Dorsolateral prefrontal cortex (tissue), 122 donors: ENCODE measurements at places on chromosomes 6 and 20.

DNA sequence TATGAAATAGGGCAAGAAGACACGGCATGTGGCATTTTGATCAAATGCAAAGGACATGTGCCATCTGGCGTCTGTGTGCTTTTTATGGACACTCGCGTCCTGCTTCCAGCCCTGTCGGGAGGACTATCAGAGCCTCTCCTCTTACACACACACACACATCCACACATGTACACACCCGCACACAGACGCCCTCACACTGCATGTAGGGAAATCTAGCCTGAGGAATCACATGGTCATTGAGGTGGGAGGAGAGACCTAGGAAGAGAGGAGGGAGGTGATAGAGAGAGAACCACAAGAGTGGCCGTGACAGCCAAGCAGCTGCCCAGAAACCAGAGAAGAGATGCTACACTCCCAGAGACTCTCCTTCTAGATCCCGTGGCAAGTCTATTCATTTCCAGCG lies 105.9 kb upstream of the CDYL start:
- peak; percentile 46 for DNase-seq

GRCh38 chr6:25504661-25505060 lies 147.4 kb upstream of the SCGN start:
- no peak for DNase-seq

- no peak for DNase-seq
Measured at GRCh38 chr6:56579155-56579851, 63.4 kb downstream of the DST start.

DNA sequence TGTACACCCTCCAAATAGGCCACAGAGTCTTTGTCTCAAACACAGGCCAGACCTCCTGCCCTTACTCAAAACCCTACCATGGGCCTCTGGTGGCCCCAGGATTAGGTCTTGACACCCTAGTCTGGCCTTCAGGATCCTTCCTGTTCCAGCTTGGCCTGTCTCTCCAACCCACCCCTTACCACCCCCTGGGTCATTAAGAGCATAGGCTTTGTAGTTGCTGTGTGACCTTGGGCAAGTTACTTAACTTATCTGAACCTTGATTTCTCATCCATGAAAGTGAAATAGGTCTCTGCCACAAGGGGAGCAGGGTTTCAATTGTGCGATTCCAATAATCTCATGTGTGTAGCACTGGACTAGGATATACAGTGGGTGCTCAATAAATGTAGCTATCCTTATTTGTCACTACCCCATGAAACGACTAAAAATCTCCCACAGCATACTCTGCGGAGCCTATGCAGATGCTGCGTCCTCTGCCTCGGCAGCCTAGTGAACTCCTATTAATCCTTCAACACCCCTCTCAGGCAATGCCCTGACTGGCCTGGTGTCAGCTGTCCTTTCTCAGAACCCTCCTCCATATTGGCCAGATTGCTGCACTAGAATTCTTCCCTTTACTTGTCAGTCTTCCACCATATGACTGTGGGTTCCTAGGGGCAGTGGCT lies 39.7 kb upstream of the NOL4L start:
- DNase-seq: no peak

GRCh38 chr6:43737272-43738081 lies 32.5 kb upstream of the VEGFA start:
- no peak for DNase-seq

- DNase-seq: no peak
Measured at GRCh38 chr6:149859938-149860337, 4.2 kb downstream of the LRP11 start.

- DNase-seq: no peak
Measured at GRCh38 chr20:63011798-63012197, 5.0 kb upstream of the BHLHE23 start.

- no peak for DNase-seq
Measured at GRCh38 chr6:112939563-112939962, 592.4 kb downstream of the RFPL4B start.

DNA sequence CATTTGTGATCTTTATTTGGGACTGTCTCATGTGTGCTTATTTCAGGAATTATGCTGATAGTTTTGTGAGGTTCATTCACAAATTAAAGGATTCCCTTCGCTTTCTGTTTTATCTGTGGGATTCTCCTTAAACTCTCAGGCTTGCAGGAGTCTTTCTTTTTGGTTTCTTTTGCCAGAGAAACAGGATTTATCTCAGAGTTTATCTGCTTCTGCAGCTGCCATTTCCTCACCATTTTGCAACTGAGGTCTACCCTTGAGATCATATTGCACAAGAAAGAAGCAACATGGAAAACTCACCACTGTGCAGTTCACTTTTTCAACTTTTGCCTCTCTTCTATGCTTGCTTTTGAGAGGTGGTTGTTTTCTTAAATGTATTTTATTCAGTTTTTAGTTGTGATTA lies 201.0 kb downstream of the PRL start:
- no peak for DNase-seq

- no peak for DNase-seq
Measured at GRCh38 chr20:21156266-21156665, 30.4 kb downstream of the KIZ start.

GRCh38 chr20:5095931-5096330 lies 23.8 kb downstream of the PCNA start:
- DNase-seq: no peak

DNA sequence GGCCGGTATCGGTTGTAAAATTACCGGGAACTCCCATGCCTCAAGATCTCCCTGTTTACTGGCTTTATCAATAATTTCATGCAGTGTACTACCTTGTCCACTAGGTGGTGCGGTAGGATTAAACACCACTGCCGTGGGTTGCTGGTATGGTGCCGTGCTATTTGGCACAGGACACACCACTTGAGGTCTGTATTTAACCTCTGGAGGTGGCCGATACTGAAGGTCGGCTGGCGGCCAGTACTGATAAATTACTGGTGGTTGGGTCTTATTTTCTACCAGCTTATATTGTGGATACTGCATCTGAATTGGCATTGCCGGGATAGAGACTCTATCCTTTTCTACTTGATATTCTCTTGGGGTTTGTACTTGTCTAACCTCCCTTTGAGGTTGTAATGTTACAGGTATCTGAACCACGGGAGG lies 14.3 kb upstream of the PTCRA start:
- peak; percentile 79 for DNase-seq

- no peak for DNase-seq
Measured at GRCh38 chr6:140041571-140042332, 667.3 kb upstream of the CITED2 start.

DNA sequence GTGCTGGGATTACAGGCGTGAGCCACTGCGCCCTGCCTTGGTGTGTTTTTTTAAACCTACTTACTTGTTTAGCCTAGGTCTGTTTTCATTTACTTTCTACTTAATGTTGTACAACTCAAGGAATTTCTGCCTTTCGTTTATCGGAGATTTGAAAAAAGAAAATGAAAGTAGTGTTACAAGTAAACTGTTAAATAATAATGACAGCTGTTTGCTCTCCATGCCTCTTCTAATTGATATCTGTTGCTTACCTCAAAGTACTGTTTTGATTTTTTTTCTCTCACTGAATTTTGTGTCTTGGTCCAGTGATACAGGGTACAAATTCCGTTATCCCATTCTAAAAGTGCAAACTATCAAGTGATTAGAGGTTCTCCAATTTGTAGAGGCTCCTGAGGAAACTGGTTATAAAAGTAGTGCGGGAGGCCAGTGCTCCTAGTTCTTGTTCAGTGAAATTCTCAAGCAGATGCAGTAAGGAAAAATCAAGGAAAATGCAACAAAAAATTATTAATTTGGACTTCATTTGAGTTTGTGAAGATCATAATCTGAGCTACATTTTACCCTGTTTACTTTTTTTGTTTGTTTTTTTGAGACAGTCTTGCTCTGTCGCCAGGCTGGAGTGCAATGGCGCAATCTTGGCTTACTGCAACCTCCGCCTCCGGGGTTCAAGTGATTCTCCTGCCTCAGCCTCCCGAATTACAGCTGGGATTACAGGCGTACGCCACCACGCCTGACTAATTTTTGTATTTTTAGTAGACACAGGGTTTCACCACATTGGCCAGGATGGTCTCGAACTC lies 2.2 kb downstream of the UBR2 start:
- no peak for DNase-seq

DNA sequence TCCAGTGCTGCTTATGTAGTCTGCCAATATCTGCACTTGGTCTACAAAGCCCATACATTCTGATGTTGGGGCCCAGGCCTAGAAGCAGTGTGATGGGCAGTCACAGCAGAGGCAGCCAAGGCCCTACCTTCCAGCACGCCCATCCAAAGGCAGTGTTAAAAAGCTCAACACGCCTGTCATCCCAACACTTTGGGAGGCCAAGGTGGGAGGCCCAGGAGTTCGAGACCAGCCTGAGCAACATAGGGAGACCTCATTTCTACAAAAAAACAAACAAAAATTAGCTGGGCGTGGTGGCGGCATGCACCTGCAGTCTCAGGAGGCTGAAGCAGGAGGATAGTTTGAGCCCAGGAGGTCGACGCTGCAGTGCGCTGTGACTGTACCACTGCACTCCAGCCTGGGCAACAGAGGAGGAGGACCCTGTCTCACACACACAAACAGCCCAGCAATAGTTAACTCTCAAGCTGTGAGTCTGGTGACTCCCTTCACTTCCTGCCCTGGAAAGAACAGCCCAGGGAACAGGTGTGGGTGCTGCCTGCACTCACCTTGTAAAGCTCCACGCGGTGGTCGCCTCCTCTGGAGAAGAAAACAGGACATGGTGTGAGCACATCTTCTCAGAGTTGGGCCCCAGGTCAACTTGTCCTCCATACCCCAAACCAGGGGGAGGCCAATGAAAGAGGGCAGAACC lies 68.8 kb downstream of the PYGB start:
- DNase-seq: no peak

DNA sequence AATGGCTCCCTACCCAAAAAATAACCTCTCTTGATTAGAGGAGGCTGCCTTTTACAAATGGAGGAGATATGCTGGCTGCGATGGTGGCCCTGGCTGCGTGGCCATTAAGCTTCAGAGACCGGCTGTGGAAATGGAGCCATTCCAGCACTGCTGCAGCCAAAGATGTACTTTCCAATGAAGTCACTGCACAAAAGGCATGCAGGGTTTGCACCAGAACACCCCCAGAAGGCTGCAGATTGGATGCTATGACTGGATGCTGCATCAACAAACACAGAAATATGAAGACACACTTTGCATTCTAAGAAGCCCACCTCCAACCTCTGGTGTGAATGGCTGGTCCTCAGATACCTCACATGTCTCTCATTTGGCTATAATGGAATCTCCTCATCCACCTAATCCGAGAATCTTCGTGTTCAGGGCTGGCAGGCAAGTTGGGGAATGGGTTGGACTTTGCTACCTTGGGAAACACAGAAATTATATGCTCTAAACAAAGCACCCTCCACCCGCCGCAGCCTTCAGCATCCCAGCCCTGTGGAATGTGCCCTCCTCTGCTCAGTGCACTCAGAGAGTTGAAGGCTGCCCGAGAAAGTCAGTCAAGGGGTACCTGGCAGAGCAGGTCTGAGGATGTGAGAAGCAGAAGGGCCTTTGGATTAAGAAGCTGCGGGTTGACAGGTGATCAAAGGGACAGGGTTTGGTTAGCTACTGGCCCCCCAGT lies 35.3 kb downstream of the APCDD1L start:
- DNase-seq: no peak

GRCh38 chr6:166851911-166852310 lies 104.4 kb downstream of the RNASET2 start:
- DNase-seq: no peak

DNA sequence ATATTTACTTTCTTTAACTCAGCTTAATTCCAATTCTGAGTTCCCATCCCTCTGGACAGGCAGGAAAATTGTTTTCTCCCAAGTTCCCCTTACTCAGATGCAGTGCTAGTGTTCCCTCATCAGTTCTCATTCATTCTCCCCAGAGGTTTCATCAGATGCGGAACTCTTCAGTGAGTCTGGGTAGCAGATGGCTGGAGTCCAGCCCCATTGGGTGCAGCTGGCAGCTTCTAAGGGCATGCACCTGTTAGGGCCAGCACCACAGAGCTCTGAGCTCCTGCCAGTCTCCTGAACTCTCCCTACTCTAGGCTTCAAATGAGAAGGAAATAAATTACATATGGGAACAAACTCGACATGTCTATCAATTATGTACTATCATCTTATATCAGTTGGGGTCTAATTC lies 76.6 kb downstream of the SOD2 start:
- DNase-seq: no peak

DNA sequence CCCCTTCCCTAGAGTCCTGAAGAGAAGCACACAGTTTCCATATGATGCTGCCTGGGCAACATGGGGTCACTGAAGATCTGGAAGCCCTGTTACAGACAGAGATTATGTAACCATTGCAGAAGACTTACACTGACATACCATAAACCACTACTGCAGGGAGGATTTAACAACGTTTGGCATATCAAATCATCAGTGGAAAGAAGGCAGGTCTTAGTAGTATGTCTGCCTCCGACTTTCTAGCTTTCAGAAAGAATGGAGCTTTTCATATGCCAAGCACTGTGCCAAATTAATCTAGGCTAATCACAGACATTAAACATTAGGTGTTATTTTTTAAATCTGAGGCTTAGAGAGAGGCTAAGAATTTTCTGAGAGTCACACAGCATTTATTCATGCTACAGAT lies 144.3 kb downstream of the ADGRB3 start:
- no peak for DNase-seq

DNA sequence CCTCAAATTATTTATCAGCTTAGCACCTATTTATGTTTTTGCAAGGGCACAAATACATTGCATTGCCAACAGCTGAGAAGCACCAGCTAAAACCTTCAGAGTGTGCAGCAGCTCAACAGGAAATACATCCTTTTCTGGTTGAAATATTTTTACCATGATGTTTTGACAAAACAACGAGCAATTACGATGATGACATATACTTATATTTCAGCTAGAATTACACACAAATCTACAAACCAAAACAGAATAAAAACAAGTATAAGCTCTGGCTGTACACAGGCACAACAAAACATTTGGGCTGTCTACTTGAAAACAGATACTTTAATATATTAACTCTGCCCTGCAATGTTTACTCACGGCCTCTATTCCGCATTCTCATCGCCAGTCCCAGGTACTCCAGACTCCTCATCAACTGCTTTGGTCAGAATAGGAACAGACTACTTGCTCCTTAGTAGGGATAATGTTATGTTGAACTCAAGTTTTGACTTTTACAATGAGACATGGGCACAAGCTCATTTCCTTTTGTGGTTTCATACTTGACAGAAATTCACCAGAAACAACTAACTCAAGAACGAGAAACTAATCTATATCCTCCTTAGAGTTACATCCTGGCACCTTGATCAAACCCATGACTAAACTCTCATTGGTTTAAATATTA lies 377.6 kb downstream of the ESR1 start:
- DNase-seq: no peak

DNA sequence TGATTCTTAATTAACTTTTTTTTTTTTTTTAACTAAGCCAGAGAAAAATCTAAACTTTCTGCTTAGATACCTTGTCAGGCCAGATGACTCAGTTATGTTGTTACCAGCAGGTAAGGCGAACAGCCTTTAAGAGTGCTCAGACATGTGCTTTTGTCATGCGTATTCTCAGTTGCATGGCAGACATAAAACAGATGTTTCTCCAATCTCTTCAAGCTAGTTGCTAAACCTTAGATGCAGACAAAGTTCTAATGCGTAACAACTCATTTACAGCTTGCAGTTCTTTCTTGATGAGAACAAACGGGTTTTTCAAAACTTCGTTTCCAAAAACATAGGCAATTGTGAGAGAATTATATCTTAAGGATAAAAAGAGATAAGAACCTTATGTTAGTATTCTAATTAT lies 49.6 kb upstream of the GFRAL start:
- no peak for DNase-seq

- DNase-seq: no peak
Measured at GRCh38 chr6:155709262-155709661, 253.6 kb upstream of the NOX3 start.

- no peak for DNase-seq
Measured at GRCh38 chr6:79072640-79073181, 5.3 kb downstream of the PHIP start.
